Thoracic aorta (tissue), 2 donors: ENCODE measurements at places on chromosomes 12 and 14. TPM values are rescaled to one million over a fixed set of nuclear protein-coding genes. Genes with fewer than 3 reads are reported as not detected.
A peak's percentile ranks its signal among the peaks of the same experiment; 100 is the strongest.

PLEKHA5 gene
- 18.4 TPM for total RNA-seq

GRCh38 chr12:126773491-126773890 lies 1493.5 kb upstream of the TMEM132C start:
- no peaks in the 10 kb centered on the region for H3K36me3 ChIP-seq
- no peaks in the 10 kb centered on the region for H3K4me1 ChIP-seq
- no peak overlapping the region for H3K27ac ChIP-seq
- H3K4me3 ChIP-seq, result no peak overlapping the region
- no peak for DNase-seq

DNA sequence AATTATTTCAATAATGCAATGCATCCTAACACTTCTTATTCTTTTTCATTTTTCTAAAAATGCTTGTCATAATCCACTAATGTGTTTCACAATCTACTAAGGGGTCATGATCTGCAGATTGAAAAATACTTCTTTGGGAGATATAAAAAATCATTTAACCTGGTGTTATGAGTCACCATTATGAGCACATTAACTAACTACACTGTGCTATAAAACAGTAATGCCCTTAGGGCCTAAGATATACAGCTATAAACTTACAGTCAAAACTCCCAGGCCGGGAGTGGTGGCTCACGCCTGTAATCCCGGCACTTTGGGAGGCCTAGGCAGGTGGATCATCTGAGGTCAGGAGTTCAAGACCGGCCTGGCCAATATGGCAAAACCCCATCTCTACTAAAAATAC lies 14.2 kb downstream of the ATXN2 start:
- DNase-seq, result no peak
- no peak overlapping the region for H3K27ac ChIP-seq
- H3K4me3 ChIP-seq, result no peak overlapping the region
- peaks cover 45% of the 10 kb centered on the region for H3K4me1 ChIP-seq
- H3K36me3 ChIP-seq, result no peaks in the 10 kb centered on the region
- no peaks in the 10 kb centered on the region for H3K27me3 ChIP-seq

GRCh38 chr12:57240926-57241401 lies 10.0 kb downstream of the STAC3 start:
- H3K4me3 ChIP-seq, result peak overlapping the region; percentile 81
- H3K27me3 ChIP-seq, result peaks cover 18% of the 10 kb centered on the region
- H3K36me3 ChIP-seq, result no peaks in the 10 kb centered on the region
- DNase-seq, result no peak

DNA sequence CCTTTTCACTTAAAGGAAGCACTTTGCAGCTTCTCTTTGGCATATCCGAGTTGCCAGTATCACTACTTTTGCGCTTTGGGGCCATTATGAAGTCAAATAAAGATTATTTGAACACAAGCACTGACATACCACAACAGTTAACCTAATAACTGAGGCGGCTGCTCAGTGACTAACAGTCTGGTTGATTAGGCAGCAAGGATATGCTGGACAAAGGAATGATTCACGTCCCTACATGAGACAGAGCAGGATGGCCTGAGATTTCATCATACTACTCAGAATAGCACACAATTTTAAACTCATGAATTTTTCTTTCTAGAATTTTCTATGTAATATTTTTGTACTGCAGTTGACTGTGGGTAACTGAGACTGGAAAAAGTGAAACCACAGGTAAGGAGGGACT lies 56.9 kb upstream of the E2F7 start:
- H3K4me3 ChIP-seq, result no peak overlapping the region
- no peak overlapping the region for H3K27ac ChIP-seq

DNA sequence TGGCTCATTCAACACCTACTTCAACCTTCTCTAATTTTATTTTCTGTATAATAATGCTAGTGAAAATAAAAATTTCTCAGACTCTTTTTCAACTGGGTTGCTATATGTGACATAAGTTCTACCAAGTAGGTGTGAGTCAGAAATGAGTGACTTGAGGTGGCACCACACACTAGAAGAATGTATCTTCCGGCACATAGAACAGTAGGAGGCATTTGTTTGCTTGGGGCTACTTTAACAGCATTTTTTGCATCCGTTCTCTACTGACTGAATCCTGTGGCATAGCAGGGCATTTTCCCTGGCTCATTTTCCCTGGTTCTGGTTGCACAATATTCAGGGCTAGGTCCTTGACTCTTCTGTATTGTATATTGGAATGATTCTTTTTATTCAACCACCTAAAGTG lies 194.0 kb upstream of the SLC16A7 start:
- no peak overlapping the region for H3K27ac ChIP-seq
- H3K27me3 ChIP-seq, result no peaks in the 10 kb centered on the region
- no peaks in the 10 kb centered on the region for H3K36me3 ChIP-seq
- DNase-seq, result no peak
- H3K4me1 ChIP-seq, result peaks cover 2% of the 10 kb centered on the region
- H3K4me3 ChIP-seq, result no peak overlapping the region

- peaks cover 6% of the 10 kb centered on the region for H3K27me3 ChIP-seq
- no peak overlapping the region for H3K4me3 ChIP-seq
- no peak overlapping the region for H3K27ac ChIP-seq
- no peak for DNase-seq
- no peaks in the 10 kb centered on the region for H3K4me1 ChIP-seq
Measured at GRCh38 chr14:28774764-28775735, 8.5 kb downstream of the FOXG1 start.

INHBC gene
- total RNA-seq, result not detected

HCAR1 gene
- total RNA-seq, result not detected

DNA sequence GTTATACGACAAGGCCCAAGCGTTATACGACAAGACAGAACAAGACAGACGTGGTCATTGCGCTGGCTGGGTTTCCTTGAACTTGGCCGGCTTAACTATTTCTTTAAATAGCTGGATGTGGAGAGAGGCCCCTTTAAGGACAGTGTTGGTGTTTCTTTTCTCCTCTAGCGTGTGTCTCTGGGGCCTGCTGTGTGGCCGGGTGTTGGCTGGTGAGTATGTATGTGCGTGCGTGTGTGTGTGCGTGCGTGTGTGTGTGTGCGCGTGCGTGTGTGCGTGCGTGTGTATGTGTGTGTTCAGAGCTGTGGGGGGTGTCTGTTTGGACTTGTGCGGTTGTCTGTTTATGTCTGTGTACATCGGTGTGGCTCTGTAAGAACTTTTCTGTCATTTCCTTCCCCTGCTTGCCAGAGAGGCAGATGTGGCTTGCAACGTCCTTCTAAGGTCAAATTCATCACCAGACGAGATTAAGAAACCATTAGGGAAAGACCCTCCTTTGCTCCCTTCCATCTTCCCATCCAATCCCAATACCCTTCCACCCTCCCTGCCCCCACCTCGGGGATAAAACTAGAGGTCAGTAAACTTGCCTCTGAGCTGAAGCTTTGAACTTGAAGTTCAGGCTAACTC lies 78.6 kb upstream of the TBX3 start:
- no peaks in the 10 kb centered on the region for H3K36me3 ChIP-seq
- no peak overlapping the region for H3K4me3 ChIP-seq

GRIP1 gene
- 0.28 TPM for total RNA-seq

GRCh38 chr12:89176676-89177075 lies 175.6 kb downstream of the DUSP6 start:
- no peak overlapping the region for H3K27ac ChIP-seq
- DNase-seq, result no peak
- no peaks in the 10 kb centered on the region for H3K27me3 ChIP-seq

DNA sequence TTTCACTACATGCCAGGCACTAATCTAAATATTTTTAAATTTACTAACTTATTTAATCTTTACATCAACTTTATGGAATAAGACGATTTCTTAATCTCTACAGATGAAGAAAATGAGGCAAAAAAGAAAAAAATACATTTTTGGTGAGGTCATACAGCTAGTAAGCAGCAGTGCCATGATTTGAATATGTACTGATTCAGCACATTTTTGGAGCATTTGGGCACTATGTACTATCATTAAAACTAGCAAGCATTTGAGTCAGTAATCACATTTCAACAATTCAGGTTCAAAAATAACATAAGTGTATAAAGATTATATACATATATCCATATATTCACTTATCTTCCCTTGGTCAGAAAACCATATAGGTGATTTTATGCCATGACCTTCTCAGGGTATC lies 124.4 kb upstream of the TMTC1 start:
- H3K27ac ChIP-seq, result no peak overlapping the region
- no peaks in the 10 kb centered on the region for H3K4me1 ChIP-seq
- no peak overlapping the region for H3K4me3 ChIP-seq
- H3K36me3 ChIP-seq, result no peaks in the 10 kb centered on the region
- no peak for DNase-seq
